ENCODE measurements at places on chromosomes 13 and 19.

DNA sequence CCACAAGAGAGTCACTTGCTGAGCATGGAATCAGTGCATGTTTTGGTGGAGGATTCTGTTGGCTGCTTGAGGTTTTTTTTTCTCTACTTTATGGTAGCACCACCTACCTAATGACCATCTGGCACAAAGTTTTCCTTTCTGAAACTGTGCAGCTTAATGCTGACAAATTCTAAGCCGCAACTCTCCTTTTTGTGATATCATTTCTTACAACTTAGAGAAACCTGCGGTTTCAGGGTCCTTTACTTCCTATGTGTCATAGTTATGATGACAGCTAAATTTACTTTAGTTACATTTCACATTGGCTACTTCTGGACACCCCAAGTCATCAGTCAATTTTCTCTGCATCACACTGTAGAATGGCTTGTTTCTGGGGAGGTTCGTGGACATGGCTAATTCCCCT, 115.4 kb upstream of the TMTC4 start:
- DNase-seq, result no peak

- no peak for DNase-seq
These were observed 19.6 kb upstream of the SLC15A1 start for GRCh38 chr13:98771838-98772611.

- DNase-seq, result no peak
These were observed 42.2 kb upstream of the CEACAM21 start for GRCh38 chr19:41533671-41534215.

DNA sequence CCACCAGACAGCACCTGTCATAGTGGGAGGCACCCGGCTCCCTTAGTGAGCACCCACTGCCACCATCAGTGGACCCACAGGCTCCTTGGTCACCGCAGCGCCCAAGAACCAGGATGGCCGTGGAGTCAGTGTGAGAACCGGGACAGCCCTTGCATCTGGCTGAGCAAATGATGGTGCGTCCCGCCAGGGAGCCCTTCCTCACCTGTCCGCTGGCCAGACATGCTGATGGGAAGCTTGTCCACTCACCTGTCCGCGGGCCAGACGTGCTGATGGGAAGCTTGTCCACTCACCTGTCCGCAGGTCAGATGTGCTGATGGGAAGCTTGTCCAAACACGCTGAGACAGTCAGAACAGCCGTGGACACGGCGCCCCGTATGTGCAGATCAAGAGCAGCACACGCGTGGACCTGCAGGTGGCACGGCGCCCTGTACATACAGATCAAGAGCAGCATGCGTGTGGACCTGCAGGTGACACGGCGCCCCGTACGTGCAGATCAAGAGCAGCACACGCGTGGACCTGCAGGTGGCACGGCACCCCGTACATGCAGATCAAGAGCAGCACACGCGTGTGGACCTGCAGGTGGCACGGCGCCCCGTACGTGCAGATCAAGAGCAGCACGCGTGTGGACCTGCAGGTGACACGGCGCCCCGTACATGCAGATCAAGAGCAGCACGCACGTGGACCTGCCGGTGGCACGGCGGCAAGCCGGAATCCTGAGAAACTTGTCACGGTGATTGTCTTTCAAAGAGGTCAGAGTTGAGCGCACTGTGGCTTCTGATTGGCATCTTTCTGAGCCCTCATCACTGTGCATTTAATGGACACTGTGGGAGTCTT, 40.7 kb upstream of the DCUN1D2 start:
- no peak for DNase-seq

- no peak for DNase-seq
These were observed 743.8 kb upstream of the SLC10A2 start for GRCh38 chr13:103810026-103810425.

- DNase-seq, result peak; percentile 22
These were observed 507.0 kb downstream of the DACH1 start for GRCh38 chr13:71360041-71360440.

DNA sequence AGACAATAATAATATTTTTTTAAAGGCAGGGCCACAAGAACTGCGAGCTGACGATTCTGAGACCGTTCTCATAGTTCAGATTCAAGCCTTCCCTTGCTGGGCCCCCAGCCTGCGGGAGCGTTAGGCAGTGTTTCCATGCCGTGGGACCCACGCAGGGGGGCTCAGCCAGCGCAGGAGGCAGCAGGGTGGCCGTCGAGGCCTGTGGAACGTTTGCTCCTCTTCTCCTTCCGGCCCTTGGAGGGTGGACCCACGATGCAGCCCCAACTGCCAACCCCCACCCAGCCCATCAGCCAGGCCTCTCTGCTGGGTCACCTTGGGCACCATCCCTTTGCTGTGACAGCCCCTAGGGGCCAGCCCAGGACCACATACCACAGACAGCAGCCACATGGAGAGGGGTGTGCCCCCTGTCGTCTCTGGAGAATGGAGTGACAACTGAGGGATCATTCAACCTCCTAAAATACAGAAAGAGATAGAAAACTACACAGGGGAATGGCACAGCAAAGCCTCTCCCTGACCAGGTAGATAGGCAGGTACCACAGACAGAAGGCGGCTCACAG, 46.8 kb downstream of the PDCD5 start:
- no peak for DNase-seq

DNA sequence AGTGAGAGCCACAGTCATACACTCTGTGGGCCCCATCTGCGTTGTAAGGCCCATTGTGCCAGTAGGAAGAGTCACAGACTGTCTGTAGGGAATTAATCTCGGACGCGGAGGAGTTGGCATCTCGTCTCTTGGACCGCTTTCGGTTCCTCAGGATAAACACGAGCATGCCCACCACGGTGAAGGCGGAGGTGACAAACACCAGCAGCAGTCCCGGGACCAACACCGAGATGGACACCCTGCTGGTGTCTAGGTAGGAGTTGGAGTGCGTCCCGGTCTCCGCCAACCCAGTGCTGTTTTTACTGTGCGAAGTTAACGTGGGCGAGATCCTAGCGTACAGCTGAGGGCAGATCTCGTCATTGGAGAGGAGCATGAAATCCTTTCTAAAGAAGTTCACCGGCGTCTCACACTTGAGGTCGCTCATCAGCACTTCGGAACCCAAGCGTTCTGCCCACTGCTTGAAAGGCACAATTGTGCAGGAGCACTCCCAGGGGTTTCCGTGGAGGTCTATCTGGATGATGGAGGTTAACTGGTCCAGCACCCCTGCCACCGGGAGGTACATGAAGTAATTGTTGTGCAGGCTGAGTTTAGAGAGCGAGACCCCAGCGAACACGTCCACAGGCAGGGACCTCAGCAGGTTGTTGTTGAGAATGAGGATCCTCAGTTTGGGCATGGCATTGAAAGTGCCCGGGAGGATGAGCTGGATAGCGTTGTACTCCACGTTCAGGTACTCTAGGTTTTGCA, 2.7 kb downstream of the SLITRK1 start:
- no peak for DNase-seq

GRCh38 chr13:78468621-78469020, 134.7 kb downstream of the POU4F1 start:
- no peak for DNase-seq

DNA sequence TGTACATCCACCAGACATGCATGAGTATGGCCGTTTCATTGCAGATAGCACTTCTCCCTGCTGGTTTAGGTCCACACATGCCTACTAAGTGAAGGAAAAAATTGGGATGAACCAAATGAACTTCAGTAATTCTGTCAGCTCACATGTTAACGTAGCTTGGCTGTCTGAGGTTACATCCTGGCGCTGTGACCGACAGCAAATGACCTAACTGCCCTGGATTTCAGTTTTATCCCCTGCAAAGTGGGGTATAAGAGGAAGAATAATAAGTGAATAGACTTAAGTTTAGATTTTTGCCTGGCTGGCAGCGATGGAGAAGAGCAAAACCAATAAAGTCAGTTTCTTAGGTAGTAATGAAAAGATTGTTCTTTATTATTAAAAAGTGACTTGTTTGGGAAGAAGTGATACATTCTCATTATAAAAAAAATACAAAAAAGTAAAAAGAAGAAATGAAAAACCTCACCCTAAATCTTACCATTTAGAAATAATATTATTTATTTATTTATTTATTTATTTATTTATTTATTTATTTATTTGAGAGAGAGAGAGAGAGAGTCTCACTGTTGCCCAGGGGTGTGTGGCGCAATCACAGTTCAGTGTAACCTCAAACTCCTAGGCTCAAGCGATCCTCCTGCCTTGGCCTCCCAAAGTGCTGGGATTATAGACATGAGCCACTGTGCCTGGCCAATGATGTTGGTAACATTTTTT, 4.2 kb upstream of the RNF113B start:
- no peak for DNase-seq

GRCh38 chr13:110557082-110557481, 4.4 kb downstream of the RAB20 start:
- DNase-seq, result no peak

- DNase-seq, result no peak
These were observed 69.1 kb downstream of the ALOX5AP start for GRCh38 chr13:30804474-30804873.

DNA sequence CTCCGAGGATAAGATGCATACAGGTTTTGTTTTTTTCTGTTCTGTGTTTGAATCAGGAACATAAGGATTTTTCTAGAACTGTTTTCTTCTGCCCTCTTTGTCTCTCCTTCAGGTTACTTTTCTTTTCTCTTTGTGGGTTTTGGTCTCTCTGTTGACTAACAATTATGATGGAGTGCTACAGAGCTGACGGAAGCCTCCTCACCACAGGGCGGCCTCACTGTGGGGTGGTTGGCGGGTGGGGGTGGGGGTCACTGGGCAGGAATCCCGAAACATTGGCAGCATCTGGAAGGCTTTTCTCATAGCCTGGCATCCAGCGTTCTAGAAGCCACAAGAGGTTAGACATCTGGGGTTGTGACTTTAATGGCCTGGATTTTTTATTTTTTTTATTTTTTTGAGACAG, 12.0 kb upstream of the MATK start:
- DNase-seq, result no peak

- no peak for DNase-seq
These were observed 1.1 kb downstream of the ZNF444 start for GRCh38 chr19:56142087-56142787.

- no peak for DNase-seq
These were observed 41.9 kb upstream of the ZNF536 start for GRCh38 chr19:30330266-30330665.

All from NCI-H226 (cell line).